ENCODE measurements at places on chromosomes 7 and 10.

GRCh38 chr10:94251568-94251967 lies 111.2 kb downstream of the NOC3L start:
- no peak for DNase-seq

DNA sequence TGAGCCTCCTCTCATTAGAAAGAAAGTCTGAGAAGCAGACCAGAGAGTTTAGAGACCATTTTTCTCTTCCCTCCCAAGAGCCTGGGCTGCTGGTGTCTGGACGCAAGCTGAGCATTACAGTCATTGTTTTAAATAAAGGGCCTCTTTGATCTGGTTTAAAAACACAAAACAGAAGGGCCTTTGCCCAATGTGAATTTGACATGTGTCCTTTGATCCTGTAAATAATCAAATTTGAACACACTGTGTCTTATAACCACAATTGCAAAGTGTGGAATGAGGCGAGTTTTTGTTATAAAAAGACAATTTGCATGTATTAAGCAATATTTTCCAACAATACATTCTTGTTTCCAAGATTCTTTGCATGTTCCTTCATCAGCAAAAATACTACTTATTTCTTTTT lies 158.5 kb downstream of the C7orf25 start:
- no peak for DNase-seq

- DNase-seq = no peak
These were observed 88.8 kb downstream of the SUGCT start for GRCh38 chr7:40223451-40224127.

GRCh38 chr10:64033711-64034110 lies 512.5 kb downstream of the REEP3 start:
- DNase-seq = no peak

- no peak for DNase-seq
These were observed 372.4 kb downstream of the SUGCT start for GRCh38 chr7:40507166-40507565.

- peak; percentile 75 for DNase-seq
These were observed 110.7 kb downstream of the ZNF467 start for GRCh38 chr7:149662591-149663095.

- no peak for DNase-seq
These were observed 37.6 kb downstream of the KCNH2 start for GRCh38 chr7:150940431-150941102.

GRCh38 chr7:26198781-26199169 lies 1.8 kb downstream of the HNRNPA2B1 start:
- DNase-seq = no peak

DNA sequence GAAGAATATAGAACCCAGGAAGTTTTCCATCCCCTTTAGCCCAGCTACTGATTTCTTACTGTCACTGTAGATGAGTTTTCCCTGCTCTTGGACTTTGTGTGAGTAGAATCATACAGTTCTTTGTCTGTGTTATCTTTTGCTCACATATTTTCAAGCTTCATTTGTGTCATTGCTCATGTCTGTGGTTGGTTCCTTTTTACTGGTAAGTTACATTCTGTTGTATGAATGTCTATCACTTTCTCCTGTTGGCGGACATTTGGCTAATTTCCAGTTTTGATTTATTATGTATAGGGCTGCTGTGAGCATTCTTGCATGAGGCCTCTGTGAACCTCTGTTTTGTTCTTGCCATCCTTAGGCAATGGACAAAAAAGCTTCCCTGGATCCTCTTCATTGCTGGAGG lies 5.3 kb downstream of the GLRX3 start:
- no peak for DNase-seq

GRCh38 chr7:75646571-75647102 lies 92.1 kb downstream of the HIP1 start:
- DNase-seq = no peak

GRCh38 chr7:45631569-45631968 lies 57.4 kb downstream of the ADCY1 start:
- no peak for DNase-seq

DNA sequence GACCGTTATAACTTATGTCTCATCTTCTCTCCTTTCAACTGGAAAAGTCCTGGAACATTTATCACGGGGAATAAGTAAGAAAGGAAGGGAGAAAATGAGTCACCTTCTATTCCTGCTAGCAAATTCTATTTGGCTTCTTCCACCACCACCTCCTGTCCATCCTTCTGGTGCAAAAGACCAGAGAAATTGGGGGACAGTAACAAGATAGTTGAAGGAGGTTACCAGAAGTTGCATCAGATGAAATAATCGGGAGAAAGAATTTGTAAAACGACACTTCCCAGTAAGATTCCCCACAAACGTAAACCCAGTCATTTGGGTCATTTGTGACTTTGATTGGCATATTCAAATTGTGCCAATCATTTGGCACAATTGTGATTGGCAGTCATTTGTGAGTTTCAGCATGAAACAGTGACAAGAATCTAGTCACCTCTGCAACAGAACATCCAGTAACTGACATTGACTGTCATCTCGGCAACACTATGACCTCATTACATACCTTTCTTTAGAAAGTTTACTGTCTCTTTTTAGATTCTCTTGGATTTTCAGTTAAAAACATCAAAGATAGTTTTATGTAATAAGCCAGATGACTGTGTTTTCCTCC lies 51.3 kb upstream of the PIK3CG start:
- no peak for DNase-seq

- DNase-seq = no peak
These were observed at the start of gene TACC2 for GRCh38 chr10:121988361-121989324. TSS of gene TACC2 (plus strand) at chr10:121989163. CDS start at chr10:122021982, 32,819 bp downstream.

- DNase-seq = no peak
These were observed 62.6 kb downstream of the CUL2 start for GRCh38 chr10:35027567-35027966.

- no peak for DNase-seq
These were observed 67.3 kb downstream of the TCF7L2 start for GRCh38 chr10:113017376-113017775.

GRCh38 chr10:48284811-48285210 lies 10.3 kb upstream of the FRMPD2 start:
- no peak for DNase-seq

GRCh38 chr7:95547361-95548348 lies 48.7 kb downstream of the PDK4 start:
- DNase-seq = no peak

- no peak for DNase-seq
These were observed 247.8 kb downstream of the OTUD1 start for GRCh38 chr10:23686722-23687121.

GRCh38 chr10:33819206-33819605 lies 484.7 kb upstream of the NRP1 start:
- DNase-seq = no peak

GRCh38 chr7:16805441-16805840 lies 642 bp upstream of the AGR2 start:
- DNase-seq = no peak

DNA sequence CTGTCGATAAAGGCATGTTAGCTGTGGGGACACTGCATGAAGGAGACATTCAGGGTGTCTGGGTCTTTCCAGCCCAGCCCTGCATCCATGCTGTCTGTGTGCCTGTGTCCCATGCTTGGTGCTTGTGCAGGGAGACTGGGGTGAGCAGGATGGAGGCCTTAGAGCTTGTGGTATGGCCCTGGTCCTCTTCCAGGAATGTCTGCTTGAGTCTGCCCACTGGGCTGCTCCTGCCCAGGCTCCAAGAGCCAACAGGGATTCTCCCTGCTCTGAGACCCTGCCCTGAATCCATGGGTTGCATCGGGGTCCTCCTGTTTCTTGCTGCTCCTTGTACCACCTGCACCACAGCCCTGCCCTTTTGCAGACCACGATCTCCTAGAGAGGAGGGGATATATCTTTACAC lies 31.4 kb upstream of the ARHGAP22 start:
- DNase-seq = no peak

DNA sequence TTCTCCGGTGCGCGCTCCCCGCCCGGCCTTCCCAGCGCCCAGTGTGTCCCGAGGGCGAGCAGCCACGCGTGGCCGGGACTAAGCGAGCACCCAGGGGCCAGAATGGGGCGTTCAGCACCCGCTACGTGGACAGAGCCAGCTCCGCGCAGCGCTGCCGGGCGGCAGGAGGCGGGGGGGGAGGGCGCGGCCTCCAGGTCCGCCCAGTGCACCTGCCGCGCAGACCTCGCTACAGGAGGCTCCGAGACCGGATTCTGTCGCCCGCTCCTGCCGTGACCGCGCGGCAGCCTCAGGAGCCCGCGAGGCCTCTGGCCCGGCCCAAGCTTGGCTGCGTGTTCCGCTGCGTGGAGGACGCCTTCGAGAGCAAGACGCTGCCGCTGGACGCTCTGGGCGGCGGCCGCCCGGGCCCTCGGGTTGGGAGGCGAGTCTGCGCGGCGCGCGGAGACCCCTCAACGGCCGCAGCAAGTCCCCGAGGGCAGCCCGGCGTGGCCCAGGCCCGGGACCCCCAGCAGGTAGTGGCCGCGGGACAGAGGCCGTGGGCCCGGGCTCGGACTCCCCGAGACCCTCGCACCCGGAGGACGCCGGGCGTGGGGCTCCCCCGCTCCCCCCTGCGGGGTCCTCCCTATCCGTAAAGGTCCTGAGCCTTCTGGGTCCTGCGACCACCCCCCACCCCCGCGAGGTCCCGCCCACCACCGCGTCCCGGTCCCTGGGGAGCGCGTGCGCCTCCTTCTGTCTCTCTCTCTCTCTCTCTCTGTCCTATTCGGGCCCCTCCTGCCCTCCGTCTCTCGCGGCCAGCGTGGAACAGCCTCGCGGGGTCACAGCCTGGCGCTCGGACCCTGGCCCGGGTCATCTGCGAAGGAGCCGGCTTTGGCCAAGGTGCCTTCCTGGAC lies 904 bp upstream of the DPYSL4 start:
- peak; percentile 52 for DNase-seq

DNA sequence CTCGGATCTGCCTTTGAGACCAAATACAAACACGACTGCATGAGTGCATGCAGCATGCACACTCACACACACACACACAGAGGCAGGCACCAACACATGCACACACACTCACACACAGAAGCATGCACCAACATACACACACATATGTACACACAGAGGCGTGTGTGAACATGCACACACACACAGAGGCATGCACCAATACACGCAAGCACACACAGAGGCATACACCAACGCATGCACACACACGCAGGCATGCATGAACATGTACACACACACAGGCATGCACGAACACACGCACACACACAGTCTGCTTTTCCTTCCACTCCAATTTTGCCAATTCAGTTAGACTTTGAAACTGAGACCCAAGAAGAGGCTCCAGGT lies 67.3 kb upstream of the COL13A1 start:
- no peak for DNase-seq

- no peak for DNase-seq
These were observed 363.3 kb upstream of the MBL2 start for GRCh38 chr10:53135897-53136253.

DNA sequence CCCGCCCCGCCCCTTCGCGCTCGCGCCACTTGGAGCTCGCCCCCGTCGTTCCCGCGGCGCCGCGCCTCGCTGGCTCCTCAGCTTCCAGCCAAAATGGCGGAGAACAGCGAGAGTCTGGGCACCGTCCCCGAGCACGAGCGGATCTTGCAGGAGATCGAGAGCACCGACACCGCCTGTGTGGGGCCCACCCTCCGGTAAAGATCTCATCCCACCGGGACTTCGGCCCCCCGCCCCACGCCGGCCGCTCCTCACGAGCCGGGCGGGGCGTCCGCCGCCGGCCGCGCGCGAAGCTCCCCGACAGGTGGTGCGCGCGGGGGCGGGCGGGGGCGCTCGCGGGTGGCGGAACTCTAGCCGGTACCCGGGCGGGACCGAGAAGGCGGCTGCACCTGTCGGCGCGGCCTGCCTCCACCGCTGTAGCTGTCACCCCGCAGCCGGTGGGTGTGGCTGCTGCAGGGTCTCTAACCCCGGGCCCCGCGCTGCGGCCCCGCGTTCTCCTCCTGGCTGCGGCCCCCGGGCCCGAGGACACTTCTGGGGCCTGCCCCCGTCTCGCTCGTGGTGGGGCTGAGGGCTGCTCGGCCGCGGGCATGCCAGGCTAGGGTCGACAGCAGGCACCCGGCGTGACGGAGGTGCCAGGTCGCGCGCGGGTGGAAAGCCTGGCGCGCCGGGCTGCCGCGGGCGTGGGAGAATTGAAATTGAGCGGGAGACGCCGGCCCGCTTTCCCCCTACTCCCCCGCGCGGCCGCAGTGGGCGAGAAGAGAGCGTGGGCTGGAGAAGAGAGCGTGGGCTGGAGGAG lies at the start of gene EXOC6:
TSS of gene EXOC6 (plus strand) at position 80 of the 793 bp plus-strand sequence. CDS start at position 94, 14 bp downstream.
- DNase-seq = peak; percentile 93

GRCh38 chr10:66252986-66253385 lies 672.9 kb upstream of the LRRTM3 start:
- no peak for DNase-seq

DNA sequence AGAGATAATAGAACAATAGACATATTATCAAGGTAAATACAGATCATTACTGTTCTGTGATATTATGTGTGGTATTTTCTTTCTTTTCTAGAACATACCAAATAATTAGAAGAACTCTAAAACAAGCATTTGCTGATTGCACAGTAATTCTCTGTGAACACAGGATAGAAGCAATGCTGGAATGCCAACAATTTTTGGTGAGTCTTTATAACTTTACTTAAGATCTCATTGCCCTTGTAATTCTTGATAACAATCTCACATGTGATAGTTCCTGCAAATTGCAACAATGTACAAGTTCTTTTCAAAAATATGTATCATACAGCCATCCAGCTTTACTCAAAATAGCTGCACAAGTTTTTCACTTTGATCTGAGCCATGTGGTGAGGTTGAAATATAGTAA lies 185.5 kb downstream of the CFTR start:
- no peak for DNase-seq

DNA sequence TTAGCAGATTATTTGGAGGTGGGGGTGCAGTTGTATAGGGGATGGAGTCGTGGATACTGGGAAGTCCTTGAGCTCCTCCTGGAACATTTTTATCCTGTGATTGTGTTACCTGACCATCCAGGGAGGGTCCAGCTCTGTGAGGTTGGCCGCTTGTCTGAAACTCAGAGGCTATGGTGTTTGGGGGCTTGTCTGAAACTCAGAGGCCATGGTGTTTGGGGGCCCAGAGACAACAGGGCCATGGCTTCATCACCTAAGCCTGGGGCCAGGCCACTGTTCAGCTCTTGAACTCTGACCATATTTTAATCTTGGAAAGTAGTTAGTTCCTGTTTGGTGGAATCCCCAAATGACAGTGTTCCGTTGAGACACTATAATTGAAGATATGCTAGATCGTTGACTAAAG lies 66.1 kb downstream of the TRRAP start:
- no peak for DNase-seq

GRCh38 chr10:119444866-119445265 lies 97.7 kb downstream of the RGS10 start:
- DNase-seq = no peak

- DNase-seq = no peak
These were observed 35.5 kb downstream of the TMEM270 start for GRCh38 chr7:73896454-73896853.

DNA sequence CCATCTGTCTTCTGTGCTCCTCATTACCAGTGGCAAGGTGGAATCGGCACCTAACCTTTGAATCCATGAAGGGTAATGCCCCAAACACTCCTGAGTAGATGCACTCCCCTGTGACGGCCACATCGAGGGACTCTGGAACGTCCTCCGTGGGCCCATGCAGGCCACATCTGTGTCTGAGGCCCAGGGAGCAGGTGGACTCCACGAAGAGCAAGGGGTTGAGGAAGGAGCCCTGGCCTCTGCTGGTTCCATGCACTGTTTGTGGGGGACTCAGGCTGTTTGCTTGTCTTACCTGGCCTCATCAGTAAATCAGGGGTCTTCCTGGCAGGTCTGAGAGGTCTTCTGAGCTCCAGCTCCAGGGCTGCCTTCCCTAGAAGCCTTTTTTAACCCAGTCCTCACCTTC lies 62.6 kb upstream of the HMX3 start:
- DNase-seq = no peak

GRCh38 chr10:29736366-29737073 lies 101.7 kb upstream of the SVIL start:
- peak; percentile 85 for DNase-seq

GRCh38 chr7:43876241-43876640 lies 6.9 kb upstream of the MRPS24 start:
- DNase-seq = no peak
